Upper lobe of right lung (tissue), 1 donor: ENCODE measurements at places on chromosomes 2 and 18. TPM values are rescaled to one million over a fixed set of nuclear protein-coding genes. Genes with fewer than 3 reads are reported as not detected.

Gene ANKRD36B
- 17.4 TPM for total RNA-seq

Gene COBLL1
- total RNA-seq = 95.3 TPM

Gene C2orf81
- total RNA-seq = 2.1 TPM

DNA sequence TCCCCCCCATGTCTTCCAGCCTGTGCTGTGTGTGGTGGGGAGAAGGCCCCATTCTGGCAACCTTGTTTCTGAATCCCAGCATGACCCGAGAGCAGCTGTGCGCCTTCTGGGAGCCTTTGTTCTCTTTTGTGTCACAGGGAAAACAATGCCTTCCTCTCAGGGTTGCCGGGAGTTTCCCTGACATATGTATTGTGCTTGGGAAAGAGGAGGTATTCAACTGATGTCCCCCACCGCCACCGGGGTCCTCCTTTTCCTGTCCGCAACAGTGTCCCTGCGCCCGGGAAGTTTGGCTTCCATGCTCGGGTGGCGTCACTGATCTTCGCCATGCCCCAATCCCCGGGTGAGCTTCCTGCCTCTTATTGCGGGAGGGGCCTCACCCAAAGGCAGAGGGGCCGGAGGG is 77.5 kb upstream of the ASB18 start:
- no peak overlapping the region for H3K4me3 ChIP-seq
- no peaks in the 10 kb centered on the region for H3K36me3 ChIP-seq
- DNase-seq = no peak
- H3K27ac ChIP-seq = no peak overlapping the region
- peaks cover 6% of the 10 kb centered on the region for H3K4me1 ChIP-seq

DNA sequence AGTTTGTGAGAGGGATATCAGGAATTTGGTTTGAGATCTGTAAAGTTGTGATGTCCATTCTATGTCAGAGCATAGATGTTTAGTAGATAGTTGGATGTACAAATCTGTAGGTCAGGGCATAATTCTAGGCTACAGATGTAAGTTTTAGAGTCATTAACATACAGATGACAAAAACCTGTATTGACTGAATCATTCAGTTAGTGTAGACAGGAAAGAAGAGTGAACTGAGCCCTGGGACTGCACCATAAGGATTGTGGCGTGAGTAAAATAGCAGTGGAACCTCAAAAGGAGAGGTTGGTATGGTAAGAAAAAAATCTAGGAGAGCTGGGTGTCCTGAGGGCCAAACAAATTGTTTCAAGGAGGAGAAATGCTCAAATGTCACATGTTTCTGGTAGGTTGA is 73.1 kb upstream of the RPRM start:
- H3K27me3 ChIP-seq = no peaks in the 10 kb centered on the region
- no peaks in the 10 kb centered on the region for H3K4me1 ChIP-seq
- DNase-seq = no peak
- no peaks in the 10 kb centered on the region for H3K36me3 ChIP-seq
- no peak overlapping the region for H3K27ac ChIP-seq

GRCh38 chr2:84458551-84459017 is 496 bp downstream of the SUCLG1 start:
- no peaks in the 10 kb centered on the region for H3K36me3 ChIP-seq
- H3K27me3 ChIP-seq = no peaks in the 10 kb centered on the region
- peak overlapping the region; percentile 91 for H3K27ac ChIP-seq
- peak overlapping the region; percentile 97 for H3K4me3 ChIP-seq
- H3K4me1 ChIP-seq = peaks cover 16% of the 10 kb centered on the region

DNA sequence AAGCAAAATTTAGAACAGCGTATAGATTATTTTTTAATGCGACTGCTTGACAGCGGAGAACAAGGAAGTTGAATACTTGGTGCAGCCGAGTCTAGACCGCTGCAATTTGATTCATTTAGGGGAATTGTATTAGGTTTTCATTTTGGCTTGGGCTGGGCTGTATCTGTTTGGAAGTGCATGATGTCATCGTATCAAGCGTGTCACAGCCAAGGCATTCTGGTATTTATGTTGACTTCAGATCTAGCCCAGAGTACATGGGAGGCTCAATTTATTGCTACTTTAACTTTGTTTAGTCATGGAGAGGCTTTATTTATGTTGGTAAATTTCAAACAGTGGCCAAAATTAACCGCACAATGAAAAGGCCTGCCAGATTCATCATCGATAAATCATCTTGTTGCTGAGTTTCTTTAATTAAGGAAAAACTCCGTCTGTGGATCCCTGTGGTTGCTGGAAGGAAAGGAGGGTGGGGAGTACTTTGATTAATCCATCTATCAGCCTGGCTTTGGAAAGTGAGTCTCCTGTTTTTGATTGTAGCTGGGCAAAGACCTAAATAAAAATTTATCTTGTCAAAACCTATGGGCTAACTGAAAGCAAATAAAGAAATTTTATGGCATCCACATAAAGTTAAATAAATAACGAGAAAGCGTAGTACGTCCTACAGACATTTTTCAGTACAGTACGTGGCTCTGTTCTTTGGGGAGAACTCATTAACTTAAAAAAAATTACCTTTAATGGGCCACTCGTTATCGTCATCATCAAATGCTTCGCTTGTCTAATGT is 230.4 kb upstream of the SPRED2 start:
- no peaks in the 10 kb centered on the region for H3K27me3 ChIP-seq
- H3K4me3 ChIP-seq = no peak overlapping the region
- no peak overlapping the region for H3K27ac ChIP-seq
- no peaks in the 10 kb centered on the region for H3K4me1 ChIP-seq

- no peaks in the 10 kb centered on the region for H3K36me3 ChIP-seq
- no peak for DNase-seq
- H3K4me3 ChIP-seq = no peak overlapping the region
- H3K4me1 ChIP-seq = peaks cover 4% of the 10 kb centered on the region
Measured at GRCh38 chr2:190843890-190844699, 36.5 kb upstream of the GLS start.

DNA sequence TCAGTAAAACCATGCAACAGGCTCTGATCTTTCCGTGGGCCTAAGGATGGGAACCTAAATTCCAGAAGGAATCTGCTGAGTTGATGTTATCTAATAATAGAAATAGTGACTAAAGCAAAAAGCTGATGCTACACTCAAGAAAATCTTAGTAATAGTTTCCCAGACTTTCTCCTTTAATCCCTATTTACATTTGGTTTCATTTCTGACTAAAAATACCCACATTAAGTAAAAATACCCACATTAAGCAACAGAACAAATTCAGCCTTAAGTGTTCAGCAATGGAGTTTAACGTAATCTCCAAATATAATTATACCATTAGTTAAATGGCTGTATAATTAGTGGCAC is 50.3 kb downstream of the CCBE1 start:
- no peak overlapping the region for H3K27ac ChIP-seq
- H3K4me1 ChIP-seq = no peaks in the 10 kb centered on the region
- H3K27me3 ChIP-seq = no peaks in the 10 kb centered on the region
- H3K4me3 ChIP-seq = no peak overlapping the region
- no peaks in the 10 kb centered on the region for H3K36me3 ChIP-seq
- no peak for DNase-seq

DNA sequence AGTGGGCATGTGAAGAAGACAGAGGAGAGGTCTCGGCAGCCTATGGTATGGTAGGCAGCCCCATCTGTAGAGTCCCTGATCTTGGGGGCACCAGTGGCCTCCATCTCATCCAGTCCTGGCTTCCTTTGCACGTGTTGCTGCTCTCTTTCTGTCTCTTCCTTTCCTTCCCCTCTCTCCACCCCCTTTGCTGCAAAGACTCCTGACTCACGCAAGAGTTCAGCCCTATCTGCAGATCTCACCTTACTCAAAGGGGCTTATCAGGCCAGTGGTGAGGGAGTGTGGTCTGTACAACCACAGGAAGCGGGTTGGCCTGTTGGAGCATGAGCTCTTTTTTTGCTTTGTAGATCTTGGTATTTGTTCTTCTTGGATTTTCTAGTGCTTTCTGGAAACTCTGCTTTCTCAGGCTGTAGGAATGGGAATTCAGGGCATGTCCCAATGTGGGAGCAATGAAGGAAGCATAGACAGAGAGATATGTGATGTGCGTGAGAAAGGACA is 14.6 kb upstream of the NT5DC4 start:
- H3K36me3 ChIP-seq = no peaks in the 10 kb centered on the region
- DNase-seq = no peak
- no peak overlapping the region for H3K27ac ChIP-seq
- H3K4me1 ChIP-seq = peaks cover 17% of the 10 kb centered on the region
- no peaks in the 10 kb centered on the region for H3K27me3 ChIP-seq
- H3K4me3 ChIP-seq = no peak overlapping the region

DNA sequence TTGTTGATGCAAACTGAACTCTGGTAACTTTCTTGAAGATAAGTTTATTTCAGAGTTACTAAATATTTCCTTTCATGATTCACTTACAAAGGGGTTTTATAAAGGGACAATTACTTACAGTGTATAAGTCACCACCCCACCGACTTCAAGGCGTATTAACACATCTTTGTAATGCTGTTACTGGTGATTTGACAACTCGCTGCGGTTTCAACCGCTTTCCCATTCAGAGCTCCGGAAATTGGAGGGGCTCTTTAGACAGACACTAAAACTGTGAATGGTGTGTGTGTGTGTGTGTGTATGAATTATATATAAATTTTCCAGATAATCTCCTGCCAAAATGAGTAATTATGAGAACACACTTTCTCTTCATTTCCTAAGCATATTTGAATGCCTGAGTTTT is 4.9 kb downstream of the TM4SF20 start:
- no peaks in the 10 kb centered on the region for H3K4me1 ChIP-seq
- H3K27me3 ChIP-seq = no peaks in the 10 kb centered on the region
- no peak overlapping the region for H3K27ac ChIP-seq
- H3K4me3 ChIP-seq = no peak overlapping the region
- no peaks in the 10 kb centered on the region for H3K36me3 ChIP-seq

DNA sequence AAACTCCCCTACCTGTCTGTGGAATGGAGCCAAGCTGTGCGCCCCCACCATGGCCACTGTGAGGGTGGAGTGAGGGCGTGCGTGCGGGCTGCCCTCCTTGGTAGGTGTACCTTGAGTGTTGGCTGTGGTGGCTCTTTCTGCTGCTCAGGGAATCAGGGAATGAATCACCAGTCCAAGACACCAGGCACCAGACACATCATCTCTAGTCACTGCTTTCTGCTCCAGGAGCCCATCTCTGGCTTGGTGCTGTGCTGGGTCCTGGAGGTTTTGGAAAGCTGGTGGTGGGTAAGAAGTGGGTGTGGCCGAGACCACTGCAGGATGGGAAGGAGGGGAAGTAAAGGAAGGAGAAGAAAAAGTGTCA is 209.9 kb downstream of the SEPTIN10 start:
- DNase-seq = no peak
- no peak overlapping the region for H3K27ac ChIP-seq
- H3K27me3 ChIP-seq = no peaks in the 10 kb centered on the region

- H3K4me1 ChIP-seq = no peaks in the 10 kb centered on the region
- H3K27ac ChIP-seq = no peak overlapping the region
- no peak for DNase-seq
- H3K27me3 ChIP-seq = peaks cover under 1% of the 10 kb centered on the region
- no peaks in the 10 kb centered on the region for H3K36me3 ChIP-seq
Measured at GRCh38 chr18:77373730-77374445, 124.2 kb downstream of the GALR1 start.

- no peaks in the 10 kb centered on the region for H3K27me3 ChIP-seq
- H3K4me3 ChIP-seq = no peak overlapping the region
- H3K4me1 ChIP-seq = peaks cover 3% of the 10 kb centered on the region
- peaks cover 3% of the 10 kb centered on the region for H3K36me3 ChIP-seq
- no peak for DNase-seq
Measured at GRCh38 chr2:69997015-69997830, 35.8 kb upstream of the ASPRV1 start.

DNA sequence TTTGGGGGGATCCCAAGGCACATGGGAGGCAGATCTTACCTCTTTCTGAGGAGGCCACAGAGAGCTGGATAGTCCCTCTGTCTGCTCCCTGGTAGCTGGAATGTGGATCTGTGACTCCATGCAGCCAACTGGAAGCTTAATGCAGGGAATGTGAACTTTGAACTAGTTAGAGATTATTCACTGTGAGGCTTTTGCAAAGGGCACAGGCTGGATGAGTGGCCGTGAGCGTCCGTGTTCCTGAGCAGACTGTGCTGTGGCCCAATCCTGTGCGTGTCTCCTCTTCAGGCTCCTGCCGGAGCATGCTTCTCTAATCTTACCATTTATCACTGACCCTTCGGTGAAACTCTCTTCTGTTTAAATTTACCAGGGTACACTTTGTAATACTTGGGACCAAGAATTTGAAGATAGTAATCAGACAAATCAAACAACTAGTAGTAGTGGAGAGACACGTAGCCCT is 187.6 kb downstream of the PTPRM start:
- H3K4me1 ChIP-seq = peaks cover 37% of the 10 kb centered on the region
- peak overlapping the region; percentile 34 for H3K27ac ChIP-seq
- no peak overlapping the region for H3K4me3 ChIP-seq
- no peak for DNase-seq

- H3K4me1 ChIP-seq = peaks cover 8% of the 10 kb centered on the region
- DNase-seq = peak; percentile 74
- no peaks in the 10 kb centered on the region for H3K36me3 ChIP-seq
Measured at GRCh38 chr2:98936353-98937351, 627 bp upstream of the CRACDL start.

GRCh38 chr2:238573916-238574315 is 147.2 kb downstream of the ASB1 start:
- no peaks in the 10 kb centered on the region for H3K36me3 ChIP-seq
- no peaks in the 10 kb centered on the region for H3K4me1 ChIP-seq
- no peaks in the 10 kb centered on the region for H3K27me3 ChIP-seq
- peak; percentile 84 for DNase-seq
- no peak overlapping the region for H3K27ac ChIP-seq
